HTR-8/SVneo (cell line): ENCODE measurements at places on chromosomes 11 and 22.
A peak's percentile ranks its signal among the peaks of the same experiment; 100 is the strongest.

- no peak for DNase-seq
These were observed 1.4 kb downstream of the SMPD1 start for GRCh38 chr11:6391537-6392134.

GRCh38 chr11:123454060-123454651 is 24.1 kb downstream of the GRAMD1B start:
- no peak for DNase-seq

DNA sequence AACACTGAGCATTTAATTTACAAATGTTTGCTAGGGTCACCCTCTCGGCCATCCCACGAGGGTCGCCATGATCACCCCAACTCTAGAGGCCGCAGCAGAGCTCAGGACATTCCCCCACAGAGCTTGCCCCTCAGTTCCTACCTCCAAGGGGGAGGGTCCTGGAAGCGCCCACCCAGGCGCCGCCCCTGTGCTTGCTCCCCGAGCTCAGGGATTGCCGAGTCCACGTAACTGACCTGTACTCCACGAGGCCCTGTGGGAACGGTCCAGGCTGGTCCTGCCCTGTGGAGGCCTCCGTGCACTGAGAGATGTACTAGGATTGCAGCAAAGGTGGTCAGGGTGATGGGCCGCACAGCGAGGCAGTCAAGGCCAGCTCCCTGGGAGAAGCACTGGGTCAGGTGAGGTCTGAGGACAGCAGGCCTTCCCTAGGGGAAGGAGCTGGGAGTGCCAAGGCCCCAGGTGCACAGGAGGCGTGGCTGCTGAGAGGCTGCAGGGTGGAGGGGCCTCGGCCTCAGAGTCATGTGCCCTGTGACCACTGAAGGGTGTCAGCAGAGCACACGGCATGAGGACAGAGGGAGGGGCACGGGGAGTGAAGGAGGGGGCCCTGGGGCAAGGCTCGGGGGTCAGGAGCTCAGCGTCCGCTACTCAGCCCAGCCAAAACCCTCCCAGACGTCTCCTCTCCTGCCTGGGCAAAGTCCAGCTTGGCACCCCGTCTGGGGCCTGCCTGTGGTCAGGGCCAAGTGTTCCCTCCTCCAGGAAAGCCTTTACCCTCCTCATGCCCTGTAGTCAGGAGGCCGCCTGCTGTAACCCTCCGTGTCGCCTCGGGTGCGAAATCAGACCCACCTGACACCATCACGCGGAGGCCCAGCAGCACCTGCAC is 2.4 kb upstream of the MIOX start:
- DNase-seq = no peak

DNA sequence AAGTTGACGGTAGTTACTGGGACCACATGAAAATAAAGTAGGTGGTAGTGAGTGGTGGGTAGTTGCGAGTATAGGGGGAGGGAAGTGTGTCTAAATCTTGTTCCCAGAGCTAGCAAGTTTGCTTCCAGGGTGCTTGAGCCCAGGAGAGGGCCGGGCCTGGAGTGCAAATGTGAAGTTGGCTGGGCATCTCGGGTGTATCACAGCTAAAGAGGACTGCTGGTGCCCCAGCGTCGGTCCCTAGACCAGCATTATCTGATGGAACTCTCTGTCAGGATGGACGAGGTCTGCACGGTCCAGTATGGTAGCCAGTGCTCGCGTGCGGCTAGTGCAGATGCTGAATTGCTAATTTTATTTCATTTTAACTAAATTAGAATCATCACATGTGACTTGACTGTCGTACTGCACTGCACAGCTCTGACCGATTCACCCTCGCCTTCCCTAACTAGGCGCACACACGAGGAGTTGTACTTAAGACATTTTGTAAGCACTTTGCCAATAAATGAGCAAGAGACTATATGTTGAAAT is 75.4 kb downstream of the ARHGAP8 start:
- no peak for DNase-seq

GRCh38 chr11:61368646-61369045 is 6.5 kb downstream of the TMEM138 start:
- DNase-seq = no peak

DNA sequence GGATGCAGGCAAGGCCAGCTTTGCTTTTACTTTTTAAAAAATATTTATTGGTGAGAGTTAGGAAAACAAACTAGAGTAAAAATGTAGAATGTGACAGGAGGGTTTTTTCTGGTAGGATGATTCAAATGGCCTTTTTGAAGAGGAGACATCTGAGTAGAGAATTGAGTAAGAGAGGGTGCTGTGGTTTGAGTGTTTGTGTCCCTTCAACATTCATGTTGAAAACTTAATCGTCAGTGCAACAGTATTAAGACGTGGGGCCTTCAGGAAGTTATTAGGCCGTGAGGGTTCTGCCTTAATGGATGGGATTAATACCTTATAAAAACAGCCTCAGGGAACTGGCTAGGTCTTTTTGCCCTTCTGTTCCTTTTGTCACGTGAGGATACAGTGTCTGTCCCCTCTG is 288.8 kb upstream of the C11orf87 start:
- no peak for DNase-seq

GRCh38 chr11:101129203-101129943 is at the start of gene PGR:
PGR (minus strand) TSS chr11:101129813; CDS start chr11:101129070, 743 bp downstream.
- peak; percentile 25 for DNase-seq

DNA sequence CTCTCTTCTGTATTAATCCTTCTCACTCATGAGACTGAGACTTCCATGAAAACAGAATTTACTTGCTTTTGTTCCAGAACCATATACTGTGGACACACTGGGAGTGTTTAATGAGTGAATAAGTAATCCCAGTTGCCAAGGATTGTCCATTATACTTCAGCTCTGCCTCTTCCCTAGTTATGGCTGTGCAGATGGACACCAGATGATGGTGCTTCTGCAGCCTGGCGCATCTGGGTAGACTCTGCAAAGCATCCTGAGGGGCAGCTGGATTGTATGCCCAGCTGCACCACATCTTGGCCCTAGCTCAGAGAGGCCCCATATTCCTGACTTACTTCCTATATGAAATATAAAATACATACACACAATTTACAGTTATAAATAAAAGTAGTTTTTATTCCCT is 43.5 kb downstream of the DBX1 start:
- DNase-seq = no peak

GRCh38 chr11:93571612-93572011 is 28.4 kb upstream of the SMCO4 start:
- DNase-seq = no peak

- no peak for DNase-seq
These were observed 87.4 kb downstream of the EIF3M start for GRCh38 chr11:32671051-32671450.

GRCh38 chr11:118877487-118878162 is 6.1 kb upstream of the CXCR5 start:
- DNase-seq = no peak

DNA sequence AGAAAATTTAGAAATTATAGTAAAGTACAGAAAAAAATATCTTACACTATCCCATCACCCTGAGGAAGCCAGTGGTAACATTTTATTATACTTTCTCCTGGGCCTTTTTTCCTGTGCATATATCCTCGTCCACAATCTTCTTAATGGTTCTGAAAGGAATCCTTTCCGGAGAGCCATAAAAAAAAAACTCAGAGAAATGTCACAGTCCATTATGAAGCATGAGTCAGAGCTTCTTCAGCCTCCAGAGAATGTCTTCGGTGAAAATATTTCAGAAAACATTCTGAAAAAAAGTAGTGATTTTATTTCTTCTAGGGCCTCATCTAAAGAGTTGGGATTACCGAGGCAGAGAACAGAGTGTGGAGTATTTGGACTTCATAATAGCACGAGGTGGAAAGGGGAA is 163.4 kb downstream of the INSC start:
- no peak for DNase-seq

GRCh38 chr11:116119158-116119557 is 614.9 kb upstream of the CADM1 start:
- DNase-seq = no peak

- no peak for DNase-seq
These were observed 74.6 kb upstream of the SUSD2 start for GRCh38 chr22:24106385-24107381.

DNA sequence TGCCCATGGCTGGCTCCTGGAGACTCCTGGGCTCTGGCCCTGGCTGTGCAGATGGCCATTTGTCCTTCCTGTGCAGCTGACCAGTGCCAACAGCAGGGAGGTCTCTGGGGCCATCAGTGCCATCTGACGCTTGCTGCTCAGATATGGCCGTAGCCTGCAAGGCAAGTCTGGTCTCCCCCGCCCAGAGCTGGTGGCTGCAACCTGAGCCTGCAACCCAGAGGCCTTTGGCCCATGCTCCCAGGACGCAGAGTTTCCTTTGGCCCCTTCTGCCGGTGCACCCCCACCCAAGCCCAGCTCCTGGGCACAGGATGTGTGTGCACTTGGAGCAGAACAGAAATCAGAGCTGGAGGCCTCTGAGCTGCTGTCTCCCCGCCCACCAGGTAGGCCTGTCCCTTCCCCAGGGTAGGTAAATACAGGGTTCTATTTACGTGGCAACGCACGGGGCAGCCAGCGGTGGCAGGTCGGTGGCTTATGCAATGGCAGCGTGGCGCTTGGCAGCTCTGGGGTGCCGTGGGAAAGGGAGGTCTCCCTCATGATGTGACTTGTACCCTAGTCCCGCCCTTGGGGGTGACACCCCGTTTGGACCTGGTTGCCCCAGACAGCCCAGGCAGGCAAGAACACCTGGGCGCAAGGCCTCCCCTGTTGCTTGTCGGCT is 21.0 kb upstream of the MYEOV start:
- no peak for DNase-seq

DNA sequence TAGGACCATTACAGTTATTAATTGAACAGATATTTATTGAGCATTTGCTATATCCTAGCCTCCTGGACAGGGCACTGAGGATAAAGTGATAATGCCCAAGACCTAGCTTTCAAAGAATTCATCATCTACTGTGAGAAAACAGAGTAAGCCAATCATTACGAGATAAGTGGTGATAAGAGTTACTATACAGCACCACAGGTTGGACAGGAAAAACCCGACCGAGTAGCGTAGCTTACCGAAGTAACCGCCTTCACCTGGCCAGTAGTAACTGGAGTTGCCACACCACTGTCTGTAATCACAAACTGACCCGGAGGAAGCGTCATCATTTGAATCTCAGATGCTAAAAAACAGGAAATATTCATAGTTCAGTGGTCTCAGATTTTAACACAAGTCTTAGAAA is 10.0 kb upstream of the NFRKB start:
- no peak for DNase-seq

GRCh38 chr22:25167834-25168601 is 31.6 kb upstream of the CRYBB3 start:
- no peak for DNase-seq

GRCh38 chr22:38205261-38206128 is 3.7 kb downstream of the MAFF start:
- no peak for DNase-seq

DNA sequence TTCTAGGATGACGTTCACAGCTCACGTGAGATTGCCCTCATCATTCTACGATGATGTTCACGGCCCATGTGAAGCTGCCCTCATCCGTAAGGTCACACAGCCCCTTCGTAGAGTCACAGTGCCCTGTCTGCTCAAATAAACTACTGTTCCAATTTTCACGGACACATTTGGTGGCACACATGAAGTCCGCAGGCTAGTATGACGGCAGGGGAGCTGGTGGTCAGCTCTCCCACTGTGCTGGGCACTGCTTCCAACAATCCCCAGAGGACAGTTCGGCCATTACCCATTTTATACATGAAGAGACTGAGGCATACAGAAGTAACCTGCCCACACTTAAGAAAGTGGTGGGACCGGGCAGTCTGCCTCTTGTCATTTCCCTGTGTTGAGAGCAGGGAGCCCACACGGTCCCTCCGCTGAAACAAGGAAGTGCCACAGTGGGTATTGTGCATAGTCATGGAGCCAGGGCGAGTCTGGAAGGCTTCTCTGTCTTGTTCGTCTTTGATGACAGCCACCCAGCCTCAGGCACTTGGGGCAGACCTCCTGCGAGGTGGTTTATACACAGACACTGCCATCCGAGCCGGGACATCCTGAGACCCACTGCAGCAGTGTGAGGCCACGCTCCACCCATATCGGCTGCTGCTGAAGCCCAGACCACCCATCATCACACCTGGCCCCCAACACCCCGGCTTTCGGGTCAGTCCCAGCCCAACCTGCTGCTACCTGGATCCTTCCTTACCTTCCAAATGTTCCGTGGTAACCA is 114.3 kb downstream of the PHF21B start:
- no peak for DNase-seq

DNA sequence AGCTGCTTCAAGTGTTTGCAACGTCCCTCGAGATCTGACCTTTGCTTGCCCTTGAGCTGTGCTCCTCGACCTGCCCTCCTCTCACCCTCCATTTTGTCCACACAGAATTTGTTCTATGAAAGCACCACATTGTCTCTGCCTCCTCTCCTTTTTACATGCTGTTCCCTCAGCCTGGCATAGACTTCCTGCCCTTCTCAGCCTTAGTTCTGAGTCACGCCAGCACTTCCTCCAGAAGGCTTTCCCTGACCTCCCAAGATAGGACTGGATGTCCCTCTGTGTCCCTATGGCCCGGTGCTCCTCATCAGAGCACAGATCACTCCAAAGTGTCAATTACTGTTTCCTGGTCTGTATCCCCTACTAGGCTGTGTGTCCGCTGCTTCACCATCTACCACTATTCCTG is 16.2 kb downstream of the JHY start:
- DNase-seq = no peak

- no peak for DNase-seq
These were observed 55.0 kb upstream of the EMID1 start for GRCh38 chr22:29150701-29151100.

- DNase-seq = no peak
These were observed 682 bp downstream of the LARGE1 start for GRCh38 chr22:33919391-33920196.

GRCh38 chr11:125157953-125158680 is 6.4 kb upstream of the PKNOX2 start:
- DNase-seq = no peak

DNA sequence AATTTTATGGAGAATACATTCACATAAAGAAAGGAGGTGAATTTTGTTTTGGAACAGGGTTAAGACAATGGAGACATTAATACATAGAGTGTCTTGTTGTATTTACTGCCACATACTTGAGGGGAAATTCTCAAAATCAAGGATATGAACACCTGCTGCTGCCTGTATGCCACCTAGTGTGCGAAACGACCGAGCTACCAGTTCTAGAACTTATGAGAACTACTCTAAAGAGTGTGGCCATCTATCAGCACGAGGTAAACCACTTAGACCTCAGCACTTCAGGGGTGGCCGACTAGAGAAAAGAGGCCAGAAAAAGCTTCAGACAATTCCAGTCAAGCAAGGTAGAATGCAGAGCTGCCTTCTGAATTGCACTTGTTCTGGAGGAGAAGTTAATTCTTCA is 1.5 kb upstream of the AGBL2 start:
- DNase-seq = no peak

- peak; percentile 6 for DNase-seq
These were observed 115.7 kb upstream of the C11orf87 start for GRCh38 chr11:109306322-109306721.

- DNase-seq = no peak
These were observed 22.6 kb downstream of the ACO2 start for GRCh38 chr22:41491374-41492100.

GRCh38 chr22:35407362-35407761 is 7.4 kb downstream of the MCM5 start:
- DNase-seq = no peak

DNA sequence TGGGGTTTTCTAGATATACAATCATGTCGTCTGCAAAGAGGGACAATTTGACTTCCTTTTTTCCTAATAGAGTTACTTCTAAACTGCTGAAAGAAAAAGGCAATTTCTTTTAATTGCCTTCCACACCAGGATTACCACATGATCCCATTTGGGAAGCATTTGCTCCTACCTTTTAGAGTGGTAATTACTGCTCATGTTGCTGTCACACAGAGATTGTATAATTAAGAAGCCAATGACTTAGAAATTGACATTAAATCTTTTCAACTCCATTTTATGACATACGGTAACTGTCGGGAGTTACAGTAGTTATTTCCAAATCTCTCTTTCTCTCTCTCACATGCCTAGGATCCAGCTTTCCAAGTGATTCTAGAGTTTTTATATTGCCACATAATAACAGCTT is 17.8 kb upstream of the RAG2 start:
- no peak for DNase-seq
